ENCODE measurements at places on chromosomes 2 and 18.

GRCh38 chr18:37985126-37985525, 419.5 kb upstream of the CELF4 start:
- DNase-seq = no peak

- DNase-seq = no peak
These were observed 15.8 kb downstream of the GKN2 start for GRCh38 chr2:68936889-68937288.

DNA sequence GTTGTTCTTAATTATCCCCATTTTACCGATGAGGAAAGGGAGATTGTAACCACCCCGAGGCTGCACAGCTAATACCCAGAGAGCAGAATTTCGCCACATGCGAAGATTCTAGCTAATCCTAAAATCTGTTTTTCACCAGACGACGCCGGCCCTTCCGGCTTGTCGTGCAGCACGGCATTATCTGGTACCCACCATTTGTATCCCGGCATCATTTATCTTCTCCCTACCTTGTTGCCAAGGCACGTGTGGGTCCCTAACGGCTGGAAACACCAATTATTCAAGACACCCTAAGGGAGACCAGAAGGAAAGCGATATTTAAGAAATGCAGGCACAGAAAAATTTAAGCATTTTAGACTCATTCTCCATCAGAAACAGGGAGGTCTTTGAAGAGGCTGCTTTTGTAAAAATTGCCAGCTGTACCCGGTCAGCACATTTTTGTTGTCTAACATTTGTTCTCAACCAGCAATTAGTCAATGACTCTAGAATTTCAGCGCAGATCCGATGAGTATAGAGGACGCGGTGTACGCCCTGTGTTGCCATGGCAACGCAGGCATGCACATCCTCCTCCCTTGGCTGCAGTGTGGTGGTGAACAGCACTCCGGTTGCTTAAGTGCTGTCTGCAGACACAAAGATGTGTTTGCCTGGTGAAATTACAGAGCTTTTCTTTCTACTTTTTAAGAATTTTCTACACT, 111.6 kb downstream of the AGAP1 start:
- no peak for DNase-seq

DNA sequence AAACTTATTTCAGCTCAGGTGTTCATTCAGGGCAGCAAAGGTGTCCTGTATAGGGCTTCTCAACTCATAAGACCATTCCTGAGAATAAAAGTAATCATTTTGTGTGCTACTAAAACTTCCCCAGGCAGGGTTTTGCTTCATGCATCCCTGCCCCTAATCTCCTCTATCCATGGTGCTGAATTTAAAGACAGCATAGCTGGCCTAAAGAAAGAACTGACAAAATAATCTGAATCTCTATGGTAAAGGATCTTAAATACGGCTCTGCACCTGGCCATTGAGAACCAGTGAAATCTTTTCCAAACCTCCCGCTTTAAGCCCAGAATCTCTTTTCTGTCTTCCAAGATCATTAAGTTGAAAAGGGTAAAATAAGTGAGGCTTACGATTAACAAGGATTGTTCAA, 292.1 kb upstream of the KLHL29 start:
- peak; percentile 0 for DNase-seq

DNA sequence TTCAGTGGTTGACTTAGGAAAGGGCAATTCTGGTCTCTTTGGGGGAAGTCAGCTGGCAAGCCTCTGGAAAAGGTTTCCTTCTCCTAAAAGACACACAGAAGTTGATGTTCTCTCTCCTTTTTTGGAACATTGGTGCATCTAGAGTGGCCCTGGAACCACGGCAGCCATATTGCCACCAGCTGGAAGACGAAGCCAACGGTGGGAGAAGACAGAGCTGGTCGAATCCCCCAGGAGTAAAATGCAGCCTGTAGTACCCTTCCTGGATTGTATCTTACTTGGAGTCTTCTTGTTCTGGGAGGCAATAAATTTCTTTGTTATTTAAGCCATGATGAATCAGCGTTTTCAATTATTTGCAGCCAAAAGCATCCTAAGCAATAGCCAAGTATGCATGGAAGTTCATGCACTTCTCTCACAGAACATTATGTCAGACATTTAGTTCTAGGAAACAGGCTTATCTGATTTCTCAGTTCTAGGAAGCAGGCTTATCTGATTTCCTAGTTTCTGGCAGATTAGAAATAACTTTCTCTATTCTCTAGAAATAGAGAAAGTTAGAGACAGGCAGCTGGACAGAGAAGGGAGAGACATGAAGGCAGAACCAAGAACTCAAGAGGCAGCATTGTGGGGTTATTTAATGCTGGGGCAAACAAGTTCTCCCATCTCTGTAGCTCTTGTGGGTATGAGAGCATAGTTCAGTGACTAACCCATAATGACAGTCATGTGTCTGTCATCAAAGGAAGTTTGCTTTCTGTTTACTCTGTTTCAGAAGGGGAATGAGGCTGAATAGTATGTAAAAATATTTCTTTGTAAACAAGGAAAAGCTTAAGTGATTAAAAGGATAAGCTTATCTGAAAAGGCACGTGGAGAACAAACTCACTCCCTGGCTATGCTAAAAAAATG, 40.5 kb upstream of the NABP1 start:
- peak; percentile 63 for DNase-seq

Measured in MV-4-11 (cell line).